NCI-H187 treated with DMSO at 0.1 percent for 48 hours (cell line): ENCODE measurements at places on chromosomes 12 and 14.

GRCh38 chr12:442235-442884, 17.4 kb upstream of the B4GALNT3 start:
- DNase-seq: no peak

DNA sequence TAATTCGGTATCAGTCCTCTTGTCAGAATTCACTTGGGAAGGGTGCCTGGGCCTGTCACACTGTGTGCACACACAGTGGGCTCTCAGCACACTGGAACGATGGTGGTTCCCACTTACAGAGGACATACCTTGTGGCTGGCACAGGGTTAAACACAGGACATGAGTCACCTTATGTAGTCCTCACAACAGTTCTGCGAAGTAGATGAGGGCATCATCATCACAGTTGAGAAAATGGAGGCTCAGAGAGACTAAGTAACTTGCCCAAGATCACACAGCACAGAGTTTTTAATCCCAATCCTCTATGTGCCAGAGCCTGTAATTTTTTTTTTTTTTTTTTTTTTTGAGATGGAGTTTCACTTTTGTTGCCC, 90.7 kb downstream of the NINJ2 start:
- no peak for DNase-seq

DNA sequence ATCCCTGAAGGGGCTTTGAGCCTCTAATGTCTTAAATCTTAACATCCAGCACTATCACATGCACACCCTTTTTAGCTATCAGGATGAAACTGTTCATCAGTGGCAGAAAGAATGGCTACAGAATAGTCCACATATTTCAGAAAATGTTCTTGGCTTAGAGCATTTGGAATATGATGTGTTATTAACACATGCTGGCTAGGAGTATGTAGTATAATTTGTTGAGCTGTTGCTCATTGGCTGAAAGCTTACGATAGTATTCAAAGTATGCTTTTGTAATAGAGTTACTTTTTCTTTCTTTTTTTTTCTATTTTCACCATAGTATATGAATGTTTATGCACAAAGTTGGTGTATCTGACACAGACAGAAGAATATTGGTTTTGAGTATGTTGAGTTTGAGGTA, 55.1 kb downstream of the MNAT1 start:
- no peak for DNase-seq

DNA sequence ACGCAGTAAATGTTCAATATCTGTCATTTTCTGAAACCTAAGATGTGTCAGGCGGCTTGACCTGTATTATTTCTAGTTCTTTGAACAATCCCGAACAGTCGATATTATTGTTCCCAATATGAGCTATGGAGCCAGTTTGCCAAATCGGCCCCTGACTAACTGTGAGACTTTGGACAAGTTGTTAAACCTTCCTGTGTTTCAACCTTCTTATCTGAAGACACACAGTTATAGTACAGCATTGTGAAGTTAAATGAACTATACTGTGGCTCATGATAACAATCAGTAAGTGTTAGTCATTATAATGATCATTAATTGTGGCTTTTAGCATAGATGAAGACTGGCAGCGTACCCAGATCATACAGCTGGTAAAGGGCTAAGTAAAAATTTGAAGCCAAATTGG, 23.4 kb downstream of the DDX47 start:
- no peak for DNase-seq

- no peak for DNase-seq
Observed at GRCh38 chr12:71721783-71722505, 32.7 kb upstream of the RAB21 start.

GRCh38 chr14:58082011-58082410, 70.0 kb downstream of the ARMH4 start:
- no peak for DNase-seq

DNA sequence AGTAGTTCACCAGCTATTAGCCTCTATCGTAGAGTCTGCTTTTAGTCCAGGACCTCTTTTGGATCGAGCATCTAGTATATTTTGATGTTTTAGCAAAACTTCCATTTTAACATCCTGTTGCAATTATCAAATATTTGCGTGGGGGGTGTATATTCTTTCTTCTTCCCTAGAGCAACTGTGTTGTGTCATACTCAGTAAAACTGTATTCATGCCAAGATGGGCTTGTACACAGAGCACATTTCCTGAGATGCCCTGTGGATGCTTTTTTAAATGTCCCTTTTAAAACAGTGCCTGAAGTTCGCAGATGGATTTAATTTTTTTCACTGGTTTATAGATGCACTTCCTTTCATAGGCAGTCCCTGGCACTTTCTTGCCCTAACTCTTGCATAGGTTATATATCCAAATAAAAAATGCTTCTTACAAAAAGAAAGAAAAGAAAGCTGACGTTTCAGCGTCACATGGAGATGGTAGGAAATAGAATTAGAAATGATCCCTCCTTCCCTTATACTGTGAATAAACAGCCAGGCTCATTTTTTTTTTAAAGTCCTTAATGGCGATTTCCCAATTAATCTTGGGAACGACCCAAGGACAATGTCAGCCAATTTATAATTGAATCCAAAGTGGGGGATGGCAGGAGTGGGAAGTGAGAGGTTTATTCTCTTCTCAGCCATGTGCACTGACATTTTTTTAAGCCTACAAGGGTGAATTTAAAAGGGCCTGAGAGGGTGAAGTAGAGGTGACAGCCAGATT, 247.0 kb downstream of the SLC41A2 start:
- DNase-seq: no peak

- DNase-seq: no peak
Observed at GRCh38 chr14:51500776-51501175, 150.9 kb upstream of the FRMD6 start.

GRCh38 chr14:51310505-51310944, 70.5 kb downstream of the TMX1 start:
- DNase-seq: no peak

DNA sequence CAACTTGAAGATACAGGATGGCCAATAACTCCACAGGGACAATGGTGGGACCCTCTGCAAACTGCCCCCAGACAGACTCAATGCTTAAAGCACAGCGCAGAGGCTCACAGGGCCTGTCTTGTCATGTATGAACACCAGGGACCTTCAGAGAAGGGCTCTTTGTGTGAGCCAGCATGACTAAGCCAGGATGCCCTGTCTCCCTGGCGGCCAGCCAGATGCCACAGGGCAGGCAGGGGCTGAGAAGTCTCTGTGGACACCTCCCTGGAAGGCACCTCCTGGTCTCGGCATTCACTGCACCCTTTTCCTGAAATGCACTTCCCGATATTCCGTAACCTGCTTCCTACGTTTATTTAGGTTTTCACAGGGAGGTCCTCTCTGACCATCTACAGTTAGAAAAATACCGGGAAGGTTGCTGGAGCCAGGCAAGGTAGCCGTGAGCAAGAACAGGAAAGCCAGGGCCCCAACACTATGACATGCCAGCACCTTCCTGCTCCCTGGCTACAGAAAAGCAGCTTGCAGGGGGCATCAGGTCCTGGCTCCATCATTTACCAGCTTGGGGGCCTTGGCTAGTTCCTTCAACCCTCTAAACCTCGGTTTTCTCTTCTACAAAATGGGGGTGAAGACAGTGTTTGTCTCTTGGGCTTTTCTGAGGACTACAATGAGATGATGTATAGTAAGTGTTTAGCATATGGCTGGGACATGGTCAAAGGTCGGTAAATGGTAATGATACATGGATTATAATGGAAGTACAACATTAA, 65.0 kb downstream of the PITPNM2 start:
- no peak for DNase-seq

- DNase-seq: no peak
Observed at GRCh38 chr12:33012226-33012625, 115.6 kb upstream of the PKP2 start.

- DNase-seq: no peak
Observed at GRCh38 chr12:12273291-12273957, 6.6 kb upstream of the LRP6 start.

DNA sequence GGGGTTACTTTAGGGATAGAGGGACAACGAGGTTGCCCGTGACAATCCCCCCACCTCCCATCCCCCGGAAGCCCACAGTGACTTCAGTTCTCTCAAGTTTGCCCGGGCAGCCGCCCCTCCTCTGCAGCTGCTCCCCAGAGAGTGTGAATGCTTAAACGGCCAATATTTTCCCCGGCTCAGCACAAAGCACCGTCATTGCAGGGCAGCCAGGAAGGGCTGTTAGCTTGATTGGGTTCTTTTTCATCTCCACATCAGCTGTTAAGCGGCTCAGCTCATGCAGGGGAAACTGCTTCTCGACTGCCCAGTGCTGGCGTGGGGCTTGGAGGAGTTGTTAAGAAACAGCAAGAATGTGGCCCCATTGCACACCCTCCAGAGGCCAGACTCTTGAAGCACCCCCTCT, 120.5 kb upstream of the NCOR2 start:
- no peak for DNase-seq

DNA sequence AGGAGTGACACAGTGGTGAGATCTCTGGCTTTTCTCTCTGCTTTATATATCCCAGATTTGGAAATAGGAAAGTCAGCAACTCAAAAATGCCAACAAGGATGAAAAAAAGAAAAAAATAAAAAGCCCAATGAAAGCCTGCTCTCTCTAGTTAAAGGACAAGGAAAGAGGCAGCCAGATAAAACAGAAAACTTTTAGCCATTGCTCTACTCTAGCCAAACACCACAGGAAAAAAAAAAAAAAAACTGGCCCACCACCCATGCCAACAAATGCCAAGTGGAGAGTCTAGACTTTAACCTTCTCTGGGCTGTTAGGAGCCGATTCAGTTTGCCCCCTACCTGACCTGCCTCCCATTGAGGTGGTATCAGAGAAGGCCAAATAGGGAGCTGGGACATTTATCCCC, 222.3 kb upstream of the TMTC1 start:
- DNase-seq: no peak

- DNase-seq: no peak
Observed at GRCh38 chr14:81927070-81927469, 393.4 kb upstream of the SEL1L start.

DNA sequence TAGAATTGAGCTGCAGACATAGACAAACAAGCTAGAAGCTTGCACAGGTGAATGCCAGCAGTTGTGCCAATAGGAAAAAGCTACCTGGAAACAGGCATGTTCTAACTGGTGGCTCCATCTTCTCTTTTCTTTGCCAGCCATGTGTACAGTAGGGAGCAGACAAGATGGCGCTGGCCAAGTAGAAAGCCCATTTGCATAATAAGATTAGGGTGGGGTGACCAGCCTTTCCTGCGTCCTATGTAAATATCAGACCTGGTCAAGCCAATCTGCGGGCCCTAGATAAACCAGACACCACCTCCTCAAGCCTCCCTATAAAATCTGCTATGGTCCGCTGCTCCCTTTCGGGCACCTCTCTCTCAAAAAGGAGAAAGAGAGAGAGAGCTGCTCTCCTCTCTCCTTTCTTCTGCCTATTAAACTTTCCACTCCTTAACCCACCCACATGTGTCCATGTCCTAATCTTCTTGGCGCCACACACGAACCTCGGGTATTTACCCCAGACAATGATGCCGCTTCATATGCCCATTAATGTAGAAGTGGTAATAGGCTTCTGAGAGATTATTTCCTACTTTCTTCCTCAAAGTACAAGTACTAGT, 201.0 kb downstream of the SLC25A21 start:
- no peak for DNase-seq

DNA sequence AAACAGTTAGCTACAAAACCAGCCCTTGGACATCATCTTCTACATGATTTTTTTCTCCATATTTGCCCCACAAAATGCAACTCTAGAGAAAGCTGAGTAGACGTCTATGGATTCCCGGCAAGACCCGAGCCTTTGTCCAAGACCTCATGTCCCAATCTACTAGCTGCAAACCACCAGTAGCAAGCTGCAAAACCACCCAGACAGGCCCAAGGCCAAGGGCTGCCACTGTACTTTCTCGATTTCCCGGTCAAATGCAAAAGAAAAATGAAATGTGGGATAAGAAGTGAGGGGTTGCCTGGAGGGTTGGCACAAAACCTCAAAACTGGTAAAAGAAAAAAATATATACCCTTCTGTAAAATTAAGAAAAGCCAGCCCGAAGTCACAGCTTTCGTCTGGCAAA, 2.9 kb upstream of the SIX6 start:
- no peak for DNase-seq

DNA sequence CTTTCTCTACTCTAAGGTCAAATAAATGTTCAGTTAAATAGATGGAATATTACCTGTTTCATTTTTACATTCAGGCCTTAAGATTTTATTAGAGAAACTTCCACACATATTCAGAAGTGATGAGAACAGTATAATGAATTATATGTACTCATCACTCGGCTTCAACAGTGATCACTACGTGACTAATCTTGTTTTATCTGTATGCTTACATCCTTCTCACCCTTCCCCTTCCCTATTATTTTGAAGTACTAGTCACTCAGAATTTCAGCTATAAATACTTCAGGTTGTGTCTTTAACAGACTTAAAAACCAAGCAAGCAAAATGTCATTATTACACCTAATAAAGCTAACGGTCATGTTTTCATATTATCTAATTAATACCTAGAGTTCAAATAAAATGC, 34.9 kb downstream of the ETV6 start:
- no peak for DNase-seq

- DNase-seq: no peak
Observed at GRCh38 chr12:51132693-51133092, 40.2 kb downstream of the TFCP2 start.

DNA sequence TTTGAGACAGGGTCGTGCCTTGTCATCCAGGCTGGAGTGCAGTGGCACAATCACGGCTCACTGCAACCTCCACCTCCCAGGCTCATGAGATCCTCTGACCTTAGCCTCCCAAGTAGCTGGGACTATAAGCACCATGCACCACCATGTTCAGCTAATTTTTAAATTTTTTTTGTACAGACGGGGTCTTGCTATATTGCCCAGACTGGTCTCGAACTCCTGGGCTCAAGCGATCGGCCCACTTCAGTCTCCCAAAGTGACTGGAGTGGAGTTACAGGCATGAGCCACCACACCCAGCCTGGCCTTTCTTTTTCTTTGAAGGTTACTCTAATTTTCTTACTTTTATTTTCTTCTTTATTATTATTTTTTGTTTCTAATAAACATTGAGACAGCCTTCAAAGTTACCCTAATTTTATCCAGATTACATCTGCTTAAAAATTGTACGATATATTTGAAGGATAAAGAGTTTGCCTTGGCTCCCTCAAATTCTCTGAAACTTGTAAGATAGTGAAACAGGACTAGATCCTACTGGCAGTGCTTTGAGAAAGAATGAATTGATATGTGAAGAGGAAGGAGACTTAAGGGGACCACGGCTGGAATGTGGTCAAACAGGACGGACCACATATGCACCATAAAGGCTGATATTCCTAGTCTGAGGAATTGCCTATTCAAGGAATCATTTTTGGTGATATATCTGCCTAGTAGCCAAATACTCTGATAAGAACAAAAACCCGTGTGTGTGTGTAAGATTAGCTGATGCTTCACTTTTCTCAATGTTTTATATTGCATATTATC, 14.1 kb upstream of the SINHCAF start:
- no peak for DNase-seq

- no peak for DNase-seq
Observed at GRCh38 chr12:63821781-63822251, 22.7 kb upstream of the SRGAP1 start.
